ENCODE measurements at places on chromosomes 11 and 22. TPM values are rescaled to one million over a fixed set of nuclear protein-coding genes. Genes with fewer than 3 reads are reported as not detected.

- no peak for DNase-seq
These were observed 1.0 kb upstream of the GLB1L3 start for GRCh38 chr11:134275188-134275533.

DNA sequence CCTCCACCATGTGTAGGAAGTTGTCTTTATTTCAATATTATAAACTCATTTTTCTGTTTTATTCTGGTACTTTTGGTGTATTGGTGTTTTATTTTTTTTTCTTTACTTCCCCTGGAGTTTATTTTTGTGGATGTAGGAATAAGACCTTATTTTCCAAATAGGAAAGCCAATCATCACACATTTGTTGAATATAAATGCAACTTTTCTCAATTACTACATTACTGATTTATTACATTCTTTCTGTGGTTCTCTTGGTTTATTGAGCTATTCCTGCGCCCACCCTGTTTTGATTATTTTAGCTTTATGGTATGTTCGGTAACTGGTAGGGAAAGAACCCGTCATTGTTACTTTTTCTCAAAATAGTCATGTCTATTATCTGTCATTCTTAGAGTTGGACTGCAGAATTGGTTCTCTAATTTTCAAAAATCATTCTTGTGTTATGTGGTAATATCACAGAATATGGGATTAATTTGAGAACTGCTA is 3.6 kb downstream of the IGLL5 start:
- DNase-seq = no peak

GRCh38 chr11:27394781-27395228 is 31.8 kb upstream of the CCDC34 start:
- DNase-seq = no peak

- DNase-seq = no peak
These were observed 94.2 kb downstream of the TBC1D22A start for GRCh38 chr22:46856661-46857060.

DNA sequence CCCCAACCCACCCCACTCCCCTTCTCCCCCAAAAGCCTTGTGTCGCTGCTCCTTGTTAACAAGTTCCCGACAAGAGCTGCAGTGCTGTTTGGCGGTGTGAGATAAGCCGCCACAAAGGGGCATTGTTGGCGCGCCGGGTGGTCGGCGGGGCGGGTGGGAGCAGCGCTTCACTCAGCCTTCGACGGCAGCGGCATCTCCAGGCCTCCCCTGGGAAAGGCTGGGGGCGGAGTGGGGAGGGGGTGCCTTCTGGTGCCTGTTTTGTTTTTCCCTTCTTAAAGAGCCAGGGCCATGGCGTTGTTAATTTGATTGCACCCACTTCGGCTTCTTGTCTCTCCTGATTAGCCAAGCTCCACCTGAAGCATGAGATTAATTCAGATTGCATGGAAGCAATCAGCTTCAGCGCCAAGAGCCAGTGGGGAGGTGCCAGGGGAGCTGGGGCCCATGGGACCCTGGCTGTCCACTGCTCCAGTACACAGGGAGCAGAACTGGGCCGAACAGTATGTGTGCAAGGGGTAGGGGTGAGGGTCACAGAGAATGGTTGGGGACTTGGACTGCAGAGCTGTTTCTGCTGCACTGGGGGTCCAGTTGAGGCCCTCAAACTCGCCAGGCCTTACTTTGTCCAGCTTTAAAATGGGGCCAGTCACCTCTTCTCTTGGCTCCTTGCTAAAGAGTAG is 165.1 kb downstream of the CEP164 start:
- no peak for DNase-seq

Gene GPR83
- not detected for total RNA-seq

Gene ISX
- 0.21 TPM for total RNA-seq
